ENCODE measurements at places on chromosomes 12 and 14. TPM values are rescaled to one million over a fixed set of nuclear protein-coding genes. Genes with fewer than 3 reads are reported as not detected.

The RD3L gene
- 30.7 TPM for total RNA-seq

The MAGOHB gene
- 13.9 TPM for total RNA-seq

The KLHDC1 gene
- total RNA-seq = 10.0 TPM

The SPTB gene
- 82.2 TPM for total RNA-seq

DNA sequence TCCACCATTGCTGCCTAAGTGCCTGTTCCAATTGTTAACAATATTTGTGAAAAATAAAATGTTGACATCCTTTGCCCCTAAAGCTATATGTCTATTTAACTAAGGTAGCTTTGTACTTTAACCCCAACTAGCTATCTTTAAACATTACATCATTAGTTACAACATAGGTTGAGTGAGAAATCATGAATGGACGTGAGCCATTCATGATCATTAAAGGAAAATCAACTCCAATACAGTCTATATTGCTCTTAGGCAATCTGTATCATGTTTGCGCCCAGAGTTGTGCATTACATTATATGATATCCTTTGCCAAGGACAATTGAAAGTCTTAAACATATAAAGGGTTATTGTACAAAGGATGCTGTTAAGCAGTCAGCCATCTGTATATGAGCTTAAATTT lies 269.6 kb downstream of the ALX1 start:
- DNase-seq = no peak

DNA sequence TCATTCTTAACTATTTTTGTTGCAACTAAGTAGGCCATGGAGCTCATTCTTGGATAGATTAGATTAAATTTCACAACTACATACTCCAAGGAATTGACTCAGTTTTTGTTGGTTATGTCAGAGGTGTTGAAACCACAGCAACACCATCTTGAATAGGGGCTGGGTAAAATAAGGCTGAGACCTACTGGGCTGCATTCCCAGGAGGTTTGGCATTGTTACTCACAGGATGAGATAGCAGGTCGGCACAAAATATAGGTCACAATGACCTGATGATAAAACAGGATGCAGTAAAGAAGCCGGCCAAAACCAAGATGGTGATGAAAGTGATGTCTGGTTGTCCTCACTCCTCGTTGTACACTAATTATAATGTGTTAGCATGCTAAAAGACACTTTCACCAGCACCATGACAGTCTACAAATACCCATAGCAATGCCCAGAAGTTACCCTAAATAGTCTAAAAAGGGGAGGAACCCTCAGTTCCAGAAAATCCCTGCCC lies 20.9 kb downstream of the DMAC2L start:
- DNase-seq = peak; percentile 48

DNA sequence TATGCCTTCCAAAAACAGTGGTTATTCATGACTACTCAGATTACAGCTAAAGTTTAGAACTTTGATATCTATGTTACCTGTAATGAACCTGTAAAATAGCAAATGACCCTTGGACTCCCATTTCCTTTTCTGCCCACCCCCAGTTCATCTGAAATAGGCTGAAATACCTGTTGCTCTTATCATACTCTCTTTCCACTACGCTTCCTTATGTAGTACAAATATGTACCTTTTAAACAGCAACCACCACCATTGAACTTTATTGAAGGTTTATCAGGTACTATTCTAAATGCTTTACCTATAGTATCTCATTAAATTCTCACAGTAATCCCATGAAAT lies 239.7 kb downstream of the SSPN start:
- DNase-seq = no peak

DNA sequence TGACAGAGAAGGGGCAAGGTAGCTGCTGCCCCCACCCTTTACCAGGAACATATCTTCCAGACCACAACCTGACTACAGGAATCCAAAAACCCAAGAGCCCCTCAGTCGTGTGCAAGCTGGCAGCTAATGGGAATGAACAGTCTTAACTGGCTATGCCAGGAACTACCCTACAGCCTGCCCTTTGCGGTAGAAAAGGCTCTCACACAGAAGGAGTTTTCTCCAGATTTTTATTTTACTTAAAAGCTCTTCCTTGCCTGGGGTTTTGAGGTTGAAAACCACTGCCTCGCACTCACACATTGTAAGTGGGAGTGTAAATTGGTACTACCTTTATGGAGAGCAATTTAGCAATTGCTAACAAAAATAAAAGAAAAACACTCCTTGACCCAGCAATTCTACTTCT lies 28.3 kb downstream of the PITPNM2 start:
- DNase-seq = no peak

DNA sequence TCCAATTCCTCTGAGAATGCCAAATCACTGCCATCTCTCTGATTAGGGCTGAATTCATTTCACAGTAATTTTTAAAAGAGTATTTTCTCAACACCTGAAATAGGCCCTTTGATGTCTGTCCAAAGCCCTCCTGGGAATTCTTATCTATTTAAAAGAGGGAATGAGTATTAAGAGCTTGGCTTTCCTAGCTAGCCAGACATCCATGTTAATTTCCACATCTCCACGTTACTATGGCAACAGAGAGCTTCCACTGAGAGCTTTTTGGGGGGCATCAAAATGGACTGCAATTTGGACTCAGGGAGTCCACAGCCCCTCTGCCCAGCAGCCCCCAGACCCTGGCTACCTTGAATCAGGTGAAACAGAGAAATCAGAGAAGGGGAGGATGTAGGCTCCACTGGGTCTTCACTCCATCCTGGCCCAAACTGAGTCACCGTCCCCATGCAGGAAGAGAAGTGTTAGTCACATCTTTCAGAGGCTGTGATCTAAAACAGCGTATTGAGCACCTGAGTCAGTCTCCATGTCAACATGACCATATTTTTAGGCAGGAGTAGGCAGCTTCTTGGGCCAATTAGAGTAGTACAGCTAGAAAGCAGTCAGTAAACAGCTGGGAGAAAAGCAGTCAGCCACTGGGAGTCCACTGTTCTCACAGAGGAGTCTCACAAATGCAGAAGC lies 7.0 kb upstream of the FICD start:
- DNase-seq = no peak

DNA sequence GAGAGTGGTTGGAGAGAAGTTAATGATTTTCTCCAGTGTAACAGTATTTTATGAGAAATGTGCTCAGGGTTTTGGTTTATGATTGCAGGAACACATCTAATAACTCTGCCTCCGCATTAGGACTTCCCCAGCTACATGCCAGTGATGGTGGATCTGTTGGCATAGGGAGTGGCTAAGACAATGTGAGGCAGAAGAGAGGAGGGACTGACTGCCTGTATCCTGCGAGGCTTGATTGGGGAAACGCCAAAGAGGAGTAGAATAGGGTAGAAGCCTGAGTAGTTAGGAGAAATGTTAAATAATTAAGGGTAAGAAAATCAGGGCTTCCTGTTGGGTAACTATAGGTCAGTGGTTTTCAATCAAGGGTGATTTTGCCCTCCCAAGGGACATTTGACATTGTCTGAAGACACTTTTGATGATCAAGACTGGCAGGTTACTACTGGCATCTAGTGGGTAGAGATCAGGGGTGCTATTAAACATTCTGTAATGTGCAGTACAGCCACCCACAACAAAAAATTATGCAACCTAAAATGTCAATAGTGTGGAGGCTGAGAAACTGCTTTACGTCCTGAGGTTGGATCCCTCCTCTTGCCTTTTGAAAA lies 12.8 kb downstream of the TDG start:
- no peak for DNase-seq

- DNase-seq = no peak
Observed at GRCh38 chr14:93347850-93348249, 868 bp downstream of the COX8C start.

DNA sequence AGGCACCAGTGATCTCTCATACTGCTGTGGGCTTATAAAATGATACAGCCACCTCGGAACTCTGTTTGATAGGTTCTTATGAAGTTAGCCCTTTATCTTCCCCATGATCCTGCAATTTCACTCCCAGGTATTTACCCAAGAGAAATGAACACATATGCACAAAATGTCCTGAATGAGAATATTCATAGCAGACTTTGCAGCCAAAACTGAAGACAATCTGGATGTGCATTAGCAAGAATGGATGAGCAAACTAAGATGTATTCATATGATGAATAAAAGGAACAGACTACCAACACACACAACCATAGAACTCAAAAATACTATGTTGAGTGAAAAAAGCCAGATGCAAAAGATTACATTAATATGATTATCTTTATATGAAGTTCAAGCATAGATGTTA lies 66.7 kb downstream of the KCNA5 start:
- no peak for DNase-seq

GRCh38 chr12:2439332-2440100 lies 355.3 kb upstream of the FKBP4 start:
- peak; percentile 74 for DNase-seq

DNA sequence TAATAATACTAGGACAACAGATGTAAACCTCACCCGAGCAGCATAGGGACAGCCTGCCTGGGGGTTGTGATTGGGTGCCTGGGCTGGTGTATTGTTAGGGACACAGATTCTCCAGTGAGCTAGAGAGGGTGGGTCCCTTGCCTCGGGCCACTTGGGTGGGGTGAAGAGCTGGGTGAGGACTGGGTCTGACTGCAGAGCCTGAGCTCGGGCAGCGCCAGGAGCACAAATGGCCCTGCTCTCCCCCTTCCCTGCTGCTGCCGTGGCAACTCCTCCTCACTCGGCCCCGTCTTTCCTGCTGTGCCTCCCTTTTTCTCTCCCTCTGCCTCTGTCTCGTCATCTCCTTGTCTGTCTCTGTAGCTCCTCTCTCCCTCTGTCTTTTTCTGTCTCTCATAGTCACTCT lies 115.4 kb downstream of the GLT1D1 start:
- DNase-seq = no peak

DNA sequence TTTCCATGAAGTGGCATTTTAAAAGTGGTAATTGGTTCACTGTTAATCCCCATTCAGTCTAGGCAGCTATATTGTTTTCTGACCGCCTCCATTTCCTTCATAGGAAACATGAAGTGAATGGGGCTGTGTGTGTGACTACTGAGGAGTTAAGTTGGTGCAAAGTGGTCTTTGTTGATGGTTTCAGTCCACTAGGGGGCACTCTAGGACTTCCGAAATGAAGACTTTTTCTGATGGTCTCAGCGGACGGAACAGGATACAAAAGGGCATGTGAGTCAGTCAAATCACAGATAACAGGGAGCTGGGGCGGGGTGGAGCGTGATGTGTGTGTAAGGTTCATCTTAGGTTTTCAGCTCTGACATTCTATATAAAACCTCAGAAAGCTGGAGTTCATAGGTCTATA lies 240.1 kb upstream of the OR4E1 start:
- DNase-seq = no peak

DNA sequence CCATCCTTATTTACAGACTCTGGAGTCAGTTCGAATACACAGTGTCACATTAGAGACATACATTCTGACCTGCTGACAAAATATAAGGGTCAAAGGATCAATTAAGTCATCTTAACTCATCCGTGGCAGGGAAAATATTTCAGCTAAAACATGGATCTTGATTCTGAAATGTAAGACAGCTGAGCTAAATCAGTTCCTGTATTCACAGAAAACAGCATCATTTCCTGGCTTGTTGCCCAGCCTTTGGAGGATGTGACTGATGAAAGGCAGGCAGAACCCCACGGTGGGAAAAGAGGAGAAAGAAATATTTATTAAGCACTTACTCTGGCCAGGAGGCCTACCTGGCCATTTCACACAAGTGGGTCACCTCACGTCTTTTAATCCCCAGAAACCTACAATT lies 101.9 kb downstream of the GAS2L3 start:
- no peak for DNase-seq

DNA sequence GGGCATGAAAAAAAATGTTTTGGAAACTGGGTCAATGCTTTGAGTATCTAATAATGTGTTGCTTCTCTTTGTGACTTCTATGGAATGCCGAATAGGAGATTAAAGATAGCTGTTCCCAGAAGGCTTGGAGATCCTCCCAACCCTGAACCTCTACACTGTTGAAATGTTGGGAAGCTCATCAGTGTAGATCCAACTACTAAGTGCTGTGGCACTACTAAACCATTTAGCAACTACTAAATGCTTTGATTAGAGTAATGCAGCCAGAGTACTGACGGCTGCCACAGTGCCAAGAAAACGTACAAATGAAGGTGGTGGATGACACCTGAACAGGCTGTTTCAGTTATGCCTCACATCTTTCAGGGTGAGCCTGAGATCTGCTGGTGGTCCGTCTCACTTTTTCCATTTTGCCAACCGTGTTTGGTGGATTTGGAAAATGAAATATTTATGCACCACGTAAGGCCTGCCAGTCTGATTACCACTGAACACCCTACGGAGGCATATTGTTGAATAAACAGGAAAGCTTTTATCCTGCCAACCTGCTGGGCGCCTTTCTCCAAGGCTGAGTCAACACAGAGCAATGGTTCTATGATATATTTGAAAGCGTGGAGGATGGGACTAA lies 938.0 kb upstream of the FLRT2 start:
- no peak for DNase-seq

DNA sequence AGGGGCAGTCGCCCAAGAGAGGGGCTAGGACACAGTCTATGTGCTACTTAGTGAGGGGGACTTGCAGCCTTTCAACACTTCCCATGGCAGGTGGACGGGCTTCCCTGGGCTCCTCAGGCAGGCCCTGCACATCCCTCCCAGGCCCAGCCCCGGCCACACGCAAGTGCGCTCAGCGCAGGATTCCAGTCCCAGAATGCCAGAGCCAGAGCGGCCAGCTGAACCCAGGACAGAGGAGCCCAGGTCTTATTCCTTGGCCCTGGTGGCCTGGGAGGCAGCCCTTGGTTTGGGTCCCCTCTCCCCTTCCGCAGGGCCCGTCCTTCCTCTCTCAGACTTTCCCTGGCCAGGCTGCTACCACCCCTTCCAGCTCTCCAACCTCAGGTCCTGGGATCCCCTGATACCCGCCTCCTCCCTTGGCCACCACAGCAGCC lies 12.0 kb downstream of the DLK1 start:
- no peak for DNase-seq

DNA sequence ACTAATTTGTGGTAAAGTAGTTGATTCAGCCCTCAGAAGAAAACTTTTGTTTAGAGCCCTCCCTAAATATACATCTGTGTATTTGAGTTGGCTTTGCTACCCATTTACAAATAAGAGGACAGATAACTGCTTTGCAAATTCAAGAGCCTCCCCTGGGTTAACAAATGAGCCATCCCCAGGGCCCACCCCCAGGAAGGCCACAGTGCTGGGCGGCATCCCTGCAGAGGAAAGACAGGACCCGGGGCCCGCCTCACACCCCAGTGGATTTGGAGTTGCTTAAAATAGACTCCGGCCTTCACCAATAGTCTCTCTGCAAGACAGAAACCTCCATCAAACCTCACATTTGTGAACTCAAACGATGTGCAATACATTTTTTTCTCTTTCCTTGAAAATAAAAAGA lies 2.7 kb downstream of the FZD10 start:
- no peak for DNase-seq

DNA sequence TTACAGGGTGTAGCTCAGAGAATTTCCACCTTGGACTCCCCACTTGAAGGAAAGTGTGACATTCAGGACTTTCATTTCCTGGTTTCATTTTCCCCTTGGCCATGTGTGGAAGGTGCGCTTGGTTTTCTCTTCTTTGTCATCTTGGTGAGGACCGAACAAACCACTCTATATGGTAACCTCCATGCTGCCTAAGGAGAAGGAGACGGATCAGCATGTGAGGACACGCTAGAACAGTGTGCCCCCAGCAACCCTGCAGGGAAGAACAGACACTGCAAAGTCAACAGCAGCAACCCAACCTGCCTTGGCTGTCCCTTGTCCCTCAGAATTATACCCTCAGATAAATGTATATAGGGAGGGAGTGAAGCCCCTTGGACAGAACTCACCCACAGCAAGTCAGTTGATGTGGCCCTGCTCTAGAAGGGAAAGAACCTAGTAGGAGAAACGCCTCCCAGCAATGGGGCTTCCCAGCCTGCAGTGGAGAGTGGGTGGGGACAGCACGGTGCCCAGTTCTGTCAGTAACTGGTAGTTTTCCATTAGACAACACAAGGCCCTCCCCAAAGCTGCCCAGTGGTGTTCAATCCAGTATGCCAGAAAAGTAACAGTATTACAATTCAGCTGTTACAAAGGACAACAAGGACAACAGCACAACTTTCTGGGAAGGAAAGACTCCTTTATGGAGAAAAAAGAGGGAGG lies 18.9 kb upstream of the COCH start:
- DNase-seq = no peak
